ENCODE measurements at places on chromosomes 7 and 10. TPM values are rescaled to one million over a fixed set of nuclear protein-coding genes. Genes with fewer than 3 reads are reported as not detected.

Gene CCDC172
- total RNA-seq: not detected

Gene RBAK
- total RNA-seq: 9.6 TPM

Gene KIF20B
- total RNA-seq: 40.4 TPM

Gene TMEM236
- 0.09 TPM for total RNA-seq

Gene PDZD7
- 0.31 TPM for total RNA-seq

- no peak overlapping the region for H3K27ac ChIP-seq
- no peaks in the 10 kb centered on the region for H3K36me3 ChIP-seq
- H3K27me3 ChIP-seq: no peaks in the 10 kb centered on the region
- DNase-seq: no peak
- H3K4me3 ChIP-seq: no peak overlapping the region
- H3K4me1 ChIP-seq: no peaks in the 10 kb centered on the region
These were observed 251.9 kb upstream of the TCERG1L start for GRCh38 chr10:131563411-131563810.

DNA sequence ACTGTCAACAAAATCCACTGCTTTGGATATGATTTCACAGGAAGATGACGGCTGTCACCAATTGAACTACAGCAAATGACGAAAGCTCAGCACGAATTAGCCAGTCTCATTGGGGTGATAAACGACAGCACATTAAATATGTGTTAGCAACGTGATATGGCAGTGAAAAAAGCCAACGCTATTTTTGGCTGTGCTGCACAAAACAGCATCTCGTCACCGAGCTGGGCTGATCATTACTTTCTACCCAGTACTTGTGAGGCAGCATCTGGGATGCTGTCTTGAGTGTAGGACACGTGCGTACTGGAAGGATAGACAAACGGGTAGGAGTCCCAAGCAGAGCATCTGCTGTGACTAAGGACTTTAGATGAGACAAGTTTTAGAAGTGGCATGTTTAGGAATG, 138.3 kb downstream of the EXOC4 start:
- no peaks in the 10 kb centered on the region for H3K27me3 ChIP-seq
- no peak for DNase-seq
- H3K36me3 ChIP-seq: no peaks in the 10 kb centered on the region
- no peak overlapping the region for H3K4me3 ChIP-seq
- H3K4me1 ChIP-seq: no peaks in the 10 kb centered on the region

DNA sequence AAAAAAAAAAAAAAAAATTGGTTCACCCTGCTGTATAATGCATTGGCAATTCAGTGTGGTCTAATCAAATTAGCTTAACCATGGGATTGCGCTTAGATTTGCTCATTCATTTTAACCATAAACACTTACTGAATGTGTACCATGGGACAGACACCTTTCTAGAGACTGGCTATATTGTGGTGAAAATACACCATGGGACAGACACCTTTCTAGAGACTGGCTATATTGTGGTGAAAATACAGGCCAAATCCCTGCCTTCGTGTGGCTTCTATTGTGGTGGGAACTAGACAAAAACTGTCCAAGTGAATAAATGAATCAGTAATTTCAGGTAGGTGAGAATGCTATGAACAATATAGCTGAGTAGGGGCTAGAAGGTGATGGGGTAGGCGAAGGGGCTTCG, 10.2 kb upstream of the REPIN1 start:
- peaks cover 27% of the 10 kb centered on the region for H3K4me1 ChIP-seq
- DNase-seq: no peak
- no peak overlapping the region for H3K4me3 ChIP-seq
- H3K27ac ChIP-seq: no peak overlapping the region

GRCh38 chr10:90604636-90605035, 253.2 kb downstream of the HTR7 start:
- H3K36me3 ChIP-seq: no peaks in the 10 kb centered on the region
- H3K4me1 ChIP-seq: no peaks in the 10 kb centered on the region
- no peak overlapping the region for H3K27ac ChIP-seq
- no peaks in the 10 kb centered on the region for H3K27me3 ChIP-seq

DNA sequence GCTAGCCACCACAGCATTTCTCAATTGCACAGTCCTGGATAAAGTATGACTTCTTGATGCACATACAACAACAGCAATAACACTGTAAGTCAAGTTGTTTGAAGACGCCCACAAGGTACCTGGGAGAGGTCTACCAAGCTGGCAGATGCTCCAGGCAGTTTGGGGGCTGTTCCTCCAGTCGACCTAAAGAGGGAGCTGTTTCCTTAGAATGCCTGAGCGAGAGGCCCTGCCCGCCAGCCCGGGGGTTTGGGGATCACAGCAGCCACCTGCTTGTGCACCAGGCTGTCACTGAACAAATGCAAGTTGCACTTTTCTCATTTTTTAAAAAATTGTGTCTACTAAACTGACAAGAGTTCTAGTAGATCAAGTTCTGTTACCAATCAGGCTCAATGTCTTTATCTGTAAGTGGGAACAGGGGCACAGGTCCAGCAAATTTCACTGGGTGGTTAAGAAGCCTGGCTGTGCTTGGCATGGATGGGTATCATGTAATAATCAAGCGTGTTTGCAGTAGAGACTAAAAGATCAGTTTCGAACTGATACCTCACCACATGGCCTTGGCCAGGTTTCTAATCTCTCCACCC, 193.8 kb upstream of the ADO start:
- peaks cover 4% of the 10 kb centered on the region for H3K4me1 ChIP-seq
- no peak overlapping the region for H3K4me3 ChIP-seq
- no peaks in the 10 kb centered on the region for H3K36me3 ChIP-seq
- DNase-seq: peak; percentile 68
- H3K27me3 ChIP-seq: no peaks in the 10 kb centered on the region
- no peak overlapping the region for H3K27ac ChIP-seq

GRCh38 chr7:37920849-37921805, 687 bp downstream of the EPDR1 start:
- H3K4me1 ChIP-seq: no peaks in the 10 kb centered on the region
- peaks cover 8% of the 10 kb centered on the region for H3K27me3 ChIP-seq
- no peak overlapping the region for H3K4me3 ChIP-seq

- no peak overlapping the region for H3K4me3 ChIP-seq
- DNase-seq: no peak
- H3K27me3 ChIP-seq: no peaks in the 10 kb centered on the region
- H3K36me3 ChIP-seq: peaks cover 42% of the 10 kb centered on the region
- H3K4me1 ChIP-seq: no peaks in the 10 kb centered on the region
These were observed 81.6 kb upstream of the SAMD8 start for GRCh38 chr10:75029857-75030256.

Measured in CD8-positive, alpha-beta memory T cell (primary cell).